ENCODE measurements at places on chromosomes 6 and 20.

DNA sequence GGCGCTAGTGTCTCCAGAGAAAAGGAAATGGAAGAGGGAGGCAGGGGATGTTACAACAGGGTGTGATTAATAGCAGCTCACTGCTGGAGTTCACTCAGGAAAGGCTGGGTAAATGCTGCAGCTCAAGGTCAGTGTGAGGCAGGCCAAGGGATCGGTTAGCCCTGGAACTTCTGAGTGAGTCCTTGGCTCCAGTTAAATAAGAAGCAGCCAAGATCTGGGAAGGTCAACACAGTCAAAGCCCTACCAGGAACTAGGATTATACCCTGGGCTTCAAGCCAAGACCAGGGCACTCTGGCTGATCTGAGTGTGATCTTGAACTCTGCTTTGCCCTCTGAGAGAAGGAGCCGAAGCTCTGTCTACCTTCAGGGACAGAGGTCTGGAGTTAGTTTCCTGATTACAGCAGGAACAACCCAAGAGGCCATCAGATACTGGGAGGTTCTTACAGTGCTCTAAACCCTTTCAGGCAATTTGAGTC is 44.3 kb downstream of the TPD52L1 start:
- peak; percentile 42 for DNase-seq

DNA sequence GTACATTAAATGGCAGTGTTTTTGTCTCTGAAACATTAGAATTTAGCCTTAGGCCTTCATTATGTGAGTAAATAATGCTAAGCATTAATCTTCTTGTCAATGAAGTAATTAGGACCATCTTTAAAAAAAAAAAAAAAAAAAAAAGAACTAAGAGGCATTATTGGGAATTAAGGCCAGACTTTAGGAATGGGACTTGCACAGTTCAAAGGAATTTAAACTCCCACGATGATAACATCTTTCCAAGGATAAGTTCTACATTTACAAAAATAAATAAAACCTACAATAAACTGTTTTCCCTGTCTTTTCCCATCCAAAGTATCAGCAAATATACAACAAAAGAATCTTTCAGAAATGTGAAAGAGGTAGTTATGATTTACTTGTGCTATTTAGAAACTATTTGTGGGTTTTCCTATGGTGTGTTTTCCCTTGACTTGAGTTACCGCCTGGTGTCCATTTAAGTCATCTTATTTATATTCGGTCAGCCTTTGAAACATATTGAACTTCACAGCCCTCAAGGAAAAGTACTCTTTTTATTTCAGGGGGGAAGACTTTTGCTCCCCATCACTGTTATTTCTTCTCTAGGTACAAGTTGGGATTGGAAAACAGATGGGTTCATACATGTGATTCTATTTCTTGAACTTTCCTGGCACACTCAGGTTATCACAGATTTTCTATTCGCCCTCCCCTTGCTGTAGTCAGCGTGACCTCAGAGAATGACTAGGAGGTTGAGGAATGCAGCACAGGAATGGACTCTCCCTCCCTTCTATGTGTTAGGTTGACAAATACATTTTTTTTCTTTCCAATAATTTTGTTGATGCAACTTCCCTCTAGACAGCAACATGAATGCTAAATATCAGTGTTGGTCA is 13.6 kb downstream of the STMND1 start:
- DNase-seq = peak; percentile 13

DNA sequence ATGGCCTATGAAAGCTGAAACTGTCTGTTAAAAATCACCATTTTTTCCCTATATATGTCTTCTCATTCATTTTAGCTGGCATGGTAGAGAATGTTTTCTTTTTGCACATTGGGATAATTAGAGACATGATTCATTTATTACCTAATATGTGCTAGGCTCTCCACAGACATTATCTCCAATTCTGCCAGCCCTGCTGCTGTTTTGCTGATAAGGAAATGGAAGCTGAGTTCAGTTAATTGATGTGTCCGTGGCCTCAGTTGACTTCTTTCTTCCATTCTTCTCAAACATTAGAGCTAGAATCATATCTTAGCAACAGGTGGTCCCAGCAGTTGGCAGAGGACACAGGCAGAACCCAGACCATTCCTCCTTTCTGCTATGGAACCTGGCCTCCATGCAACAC is 644.1 kb upstream of the CITED2 start:
- DNase-seq = no peak

GRCh38 chr6:105078386-105078708 is 101.5 kb downstream of the POPDC3 start:
- no peak for DNase-seq

GRCh38 chr20:18988701-18989100 is 175.1 kb downstream of the SCP2D1 start:
- no peak for DNase-seq

Data from A549 (cell line).